ENCODE measurements at places on chromosomes 4 and X.

DNA sequence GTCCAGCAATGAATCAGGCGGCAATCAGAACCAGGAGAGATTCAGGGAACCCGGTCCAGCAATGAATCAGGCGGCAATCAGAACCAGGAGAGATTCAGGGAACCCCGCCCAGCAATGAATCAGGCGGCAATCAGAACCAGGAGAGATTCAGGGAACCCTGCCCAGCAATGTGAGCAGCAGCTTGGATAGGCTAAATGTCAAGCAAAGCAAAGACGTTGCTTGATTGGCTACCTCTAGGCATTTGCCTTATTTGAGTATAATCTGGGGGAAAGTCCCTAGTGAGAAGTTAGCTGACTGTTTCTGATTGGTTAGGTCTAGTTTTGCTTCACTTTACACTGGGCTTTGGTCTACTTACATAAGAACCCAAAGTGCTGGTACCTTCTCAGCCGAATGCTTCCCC, 1212.2 kb upstream of the TENM3 start:
- no peak for DNase-seq

- DNase-seq = no peak
Observed at GRCh38 chrX:104712515-104712914, 146.5 kb downstream of the IL1RAPL2 start.

DNA sequence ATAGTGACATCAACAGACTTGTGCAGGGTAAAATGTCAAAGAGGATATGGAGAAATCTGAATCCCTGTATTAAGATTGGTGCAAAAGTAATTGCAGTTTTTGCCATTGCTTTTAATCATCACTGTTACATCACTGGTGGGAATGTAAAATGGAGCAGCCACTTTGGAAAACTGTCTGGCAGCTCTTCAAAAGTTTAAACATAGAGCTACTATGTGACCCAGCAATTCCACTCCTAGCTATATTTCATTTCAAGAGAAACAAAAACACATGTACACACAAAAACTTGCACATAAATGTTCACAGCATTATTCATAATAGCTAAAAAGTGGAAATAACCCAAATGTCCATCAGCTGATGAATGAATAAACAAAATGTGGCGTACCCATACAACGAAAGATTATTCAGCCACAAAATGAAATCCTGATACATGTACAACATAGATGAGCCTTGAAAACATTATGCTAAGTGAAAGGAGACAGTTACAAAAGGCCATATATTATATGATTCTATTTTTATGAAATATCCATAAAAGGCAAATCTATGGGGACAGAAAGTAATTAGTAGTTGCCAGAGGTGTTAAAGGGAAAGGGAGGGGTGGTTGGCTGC, 106.4 kb downstream of the AMELX start:
- DNase-seq = no peak

DNA sequence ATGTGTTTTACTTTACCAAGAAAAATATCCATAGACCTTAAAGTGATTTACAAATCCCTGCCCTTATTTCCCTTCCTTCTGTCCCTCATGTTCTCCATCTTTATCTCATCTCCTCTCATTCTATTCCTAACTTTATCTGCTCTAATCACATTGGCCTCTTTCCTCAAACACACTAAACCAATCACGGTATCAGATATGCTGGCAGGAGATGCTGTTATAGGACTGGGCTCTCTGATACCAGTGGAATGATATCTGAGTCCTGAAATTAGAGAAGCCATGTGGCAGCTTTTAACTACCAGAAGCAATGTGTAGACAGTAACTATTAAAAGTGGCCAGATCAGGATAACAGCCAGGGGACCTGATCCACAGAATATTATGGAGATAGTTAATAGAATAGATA, 49.9 kb upstream of the GIMD1 start:
- no peak for DNase-seq

DNA sequence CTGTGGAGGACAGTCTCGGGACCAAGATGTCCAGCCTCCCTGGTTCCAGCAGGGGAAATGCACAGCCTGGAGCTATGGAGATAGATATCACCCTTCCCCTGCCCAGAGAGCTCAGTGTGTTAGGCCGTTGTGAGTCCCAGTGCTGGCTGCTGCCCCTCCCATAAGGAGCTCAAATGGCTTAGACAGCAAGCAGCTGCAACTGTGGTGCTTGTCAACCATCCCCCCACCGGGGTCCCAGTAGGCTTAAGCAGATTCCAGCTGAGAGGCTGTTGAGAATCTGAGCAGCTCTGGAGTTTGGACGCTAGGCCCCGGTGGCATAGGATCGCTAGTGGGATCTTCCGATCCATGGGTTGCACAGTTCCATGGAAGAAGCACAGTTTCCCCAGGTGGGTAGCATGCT, 181.8 kb upstream of the POF1B start:
- DNase-seq = no peak

DNA sequence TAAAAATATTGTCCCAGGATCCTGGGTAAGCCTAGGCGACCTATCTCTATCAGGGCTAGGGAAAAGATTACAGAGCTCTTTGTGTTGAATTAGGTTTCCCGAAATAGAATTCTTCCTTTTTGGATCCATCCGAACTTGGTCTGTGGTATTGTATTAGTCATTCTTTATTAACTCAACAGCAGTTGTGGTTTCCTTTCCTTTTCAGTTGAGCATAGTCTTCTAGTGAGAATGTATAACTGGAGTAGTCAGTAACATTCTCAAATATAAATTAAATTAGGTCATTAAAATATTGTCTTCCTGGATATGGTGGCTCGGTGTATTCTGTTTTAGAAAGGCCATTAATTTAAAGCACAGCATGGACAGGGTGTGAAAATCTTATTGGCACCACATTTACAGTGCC, 520.4 kb downstream of the NLGN4X start:
- no peak for DNase-seq

- DNase-seq = no peak
Observed at GRCh38 chr4:102791318-102791835, 30.6 kb upstream of the MANBA start.

DNA sequence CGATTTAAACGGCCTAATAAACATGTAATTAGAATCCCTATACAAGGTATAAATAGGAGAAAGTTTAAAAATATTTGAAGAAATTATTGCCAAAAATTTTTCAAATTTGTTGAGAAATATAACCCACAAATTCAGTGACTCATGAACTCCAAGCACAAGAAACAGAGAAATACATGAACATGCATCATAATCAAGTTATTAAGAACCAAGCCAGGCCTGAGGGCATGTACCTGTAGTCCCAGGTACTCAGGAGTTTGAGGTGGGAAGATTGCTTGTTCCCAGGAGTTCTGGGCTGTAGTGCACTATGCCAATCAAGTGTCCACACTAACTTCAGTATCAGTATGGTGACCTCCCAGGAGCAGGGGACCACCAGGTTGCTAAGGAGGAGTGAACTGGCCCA, 341.9 kb downstream of the CAMK2D start:
- DNase-seq = no peak

- DNase-seq = no peak
Observed at GRCh38 chr4:76981644-76982043, 32.1 kb downstream of the SEPTIN11 start.

DNA sequence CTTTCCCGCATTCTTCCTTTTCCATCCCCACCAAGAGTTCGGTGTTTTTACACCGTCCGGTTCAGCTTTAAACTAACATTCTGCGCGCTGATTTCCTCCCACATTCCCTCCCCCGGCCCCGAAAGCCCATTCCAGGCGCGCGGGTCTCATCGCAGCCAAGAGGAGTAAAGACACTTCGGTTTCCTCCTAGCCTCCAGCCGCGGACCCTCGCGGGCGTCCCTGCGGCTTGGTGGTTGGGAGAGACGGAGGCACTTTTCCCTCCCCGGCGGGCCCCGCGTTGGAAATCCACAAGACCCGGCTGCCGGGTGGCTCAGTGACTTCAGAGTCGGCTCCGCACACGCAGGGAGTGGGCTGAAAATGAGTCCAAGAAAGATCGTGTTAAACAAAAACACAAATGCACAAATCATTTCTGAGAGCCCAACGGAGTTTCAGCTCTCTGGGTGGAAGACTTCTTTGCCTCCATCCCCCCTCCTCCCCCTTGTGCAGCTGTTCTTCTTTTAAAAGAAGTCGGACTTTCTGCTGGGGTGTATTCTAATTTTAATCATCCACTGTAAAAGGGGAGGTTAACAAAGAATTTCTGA, 2.0 kb upstream of the ARX start:
- no peak for DNase-seq

DNA sequence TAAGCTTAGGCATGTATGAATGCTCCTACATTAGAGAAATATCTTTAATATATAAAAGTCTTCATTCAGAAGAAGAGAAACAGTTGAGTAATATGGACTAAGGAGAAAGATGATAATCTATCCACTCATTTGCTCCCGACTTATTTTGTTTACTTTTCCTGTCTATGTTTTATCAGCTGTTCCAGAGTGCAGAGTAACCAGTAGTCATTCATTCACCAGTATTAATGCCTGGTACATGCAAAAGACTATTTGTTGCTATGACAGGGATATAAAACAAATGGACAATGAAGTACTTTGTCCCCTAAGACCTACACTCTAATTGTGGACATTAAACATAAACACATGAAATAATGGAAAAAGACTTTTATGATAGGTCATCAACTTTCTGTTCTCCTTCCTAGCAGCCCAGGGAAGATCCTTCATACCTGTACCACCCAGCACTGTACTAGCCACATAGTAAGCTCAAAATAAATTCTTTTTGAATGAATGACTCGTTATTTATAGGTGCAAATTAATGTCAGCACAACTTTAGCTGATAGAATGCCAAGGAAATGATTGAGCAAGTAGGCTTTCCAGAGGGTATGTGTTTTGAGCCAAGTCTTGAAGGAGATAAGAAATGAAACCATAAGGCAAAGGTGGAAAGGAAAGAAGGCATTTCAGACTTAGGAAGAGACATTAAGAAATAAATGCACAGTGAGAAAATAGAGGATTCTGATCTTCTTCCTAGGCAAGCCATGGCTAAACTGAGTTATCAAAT, 45.0 kb upstream of the IL13RA1 start:
- no peak for DNase-seq

DNA sequence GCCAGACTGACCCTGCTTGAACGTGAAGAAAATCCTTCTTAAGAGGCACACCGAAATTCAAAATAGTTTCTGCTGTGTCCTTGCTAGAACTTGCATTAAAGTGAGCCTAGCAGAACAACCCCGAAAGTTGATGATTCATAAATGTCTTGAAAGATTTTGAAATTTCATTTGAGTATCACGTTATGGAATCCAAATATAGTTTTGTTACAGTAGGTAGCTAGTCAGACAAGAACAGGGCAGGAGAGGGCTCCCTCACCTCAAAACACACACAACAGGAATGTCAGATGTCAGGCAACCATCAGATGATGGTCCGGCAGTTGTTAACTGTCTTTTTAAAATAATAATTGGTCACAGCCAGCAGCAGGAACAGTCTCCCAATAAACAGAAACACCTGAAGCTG, 259.6 kb upstream of the GNPDA2 start:
- DNase-seq = no peak

GRCh38 chr4:18815779-18816173, 794.2 kb upstream of the LCORL start:
- DNase-seq = no peak

DNA sequence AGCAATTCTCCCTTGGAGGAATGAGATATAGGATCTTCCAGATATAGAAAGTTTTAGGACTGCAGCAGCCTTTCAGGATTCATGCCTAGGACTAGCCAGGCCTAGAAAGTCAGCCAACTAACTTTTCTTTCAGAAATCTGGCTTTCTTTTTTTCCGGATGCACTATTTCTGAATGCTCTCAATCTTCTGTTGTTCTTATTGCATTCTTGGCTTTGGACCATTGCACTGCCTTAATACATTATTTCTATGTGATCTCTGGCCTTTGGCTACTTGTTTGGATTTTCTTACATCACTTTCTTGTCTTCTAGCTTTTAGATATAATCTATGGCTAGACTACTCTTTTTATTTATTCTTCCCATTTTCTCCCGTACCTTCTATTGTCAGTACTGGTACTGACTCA, 813.1 kb upstream of the HTR2C start:
- no peak for DNase-seq

DNA sequence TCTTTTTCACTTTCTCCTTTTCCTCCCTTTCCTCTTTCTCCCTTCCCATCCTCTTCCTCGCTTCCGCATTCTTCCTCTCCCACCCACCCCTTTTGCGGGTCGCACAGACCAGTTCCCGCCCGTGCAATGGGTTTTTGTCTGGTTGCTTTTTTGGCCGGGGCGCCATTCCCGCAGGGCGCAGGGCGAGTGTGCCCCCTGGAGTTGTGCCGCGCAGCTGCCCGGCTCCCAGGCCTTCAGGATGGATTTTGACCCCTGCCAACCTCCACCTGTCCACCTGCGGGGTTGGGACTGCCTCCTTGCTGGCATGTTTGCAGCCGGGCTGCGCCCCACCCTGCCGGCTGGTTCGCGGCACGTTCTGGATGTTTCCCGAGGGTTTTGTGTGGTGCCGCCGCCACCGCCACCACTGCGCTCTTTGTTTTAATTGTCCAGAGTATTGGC, 578 bp upstream of the SEL1L3 start:
- DNase-seq = peak; percentile 81

- DNase-seq = no peak
Observed at GRCh38 chrX:118730500-118731247, 3.3 kb downstream of the IL13RA1 start.

- no peak for DNase-seq
Observed at GRCh38 chrX:152601848-152602616, 35.7 kb upstream of the GABRQ start.

GRCh38 chr4:16572161-16572560, 326.3 kb downstream of the LDB2 start:
- no peak for DNase-seq

- no peak for DNase-seq
Observed at GRCh38 chr4:17688011-17688441, 73.6 kb downstream of the MED28 start.

DNA sequence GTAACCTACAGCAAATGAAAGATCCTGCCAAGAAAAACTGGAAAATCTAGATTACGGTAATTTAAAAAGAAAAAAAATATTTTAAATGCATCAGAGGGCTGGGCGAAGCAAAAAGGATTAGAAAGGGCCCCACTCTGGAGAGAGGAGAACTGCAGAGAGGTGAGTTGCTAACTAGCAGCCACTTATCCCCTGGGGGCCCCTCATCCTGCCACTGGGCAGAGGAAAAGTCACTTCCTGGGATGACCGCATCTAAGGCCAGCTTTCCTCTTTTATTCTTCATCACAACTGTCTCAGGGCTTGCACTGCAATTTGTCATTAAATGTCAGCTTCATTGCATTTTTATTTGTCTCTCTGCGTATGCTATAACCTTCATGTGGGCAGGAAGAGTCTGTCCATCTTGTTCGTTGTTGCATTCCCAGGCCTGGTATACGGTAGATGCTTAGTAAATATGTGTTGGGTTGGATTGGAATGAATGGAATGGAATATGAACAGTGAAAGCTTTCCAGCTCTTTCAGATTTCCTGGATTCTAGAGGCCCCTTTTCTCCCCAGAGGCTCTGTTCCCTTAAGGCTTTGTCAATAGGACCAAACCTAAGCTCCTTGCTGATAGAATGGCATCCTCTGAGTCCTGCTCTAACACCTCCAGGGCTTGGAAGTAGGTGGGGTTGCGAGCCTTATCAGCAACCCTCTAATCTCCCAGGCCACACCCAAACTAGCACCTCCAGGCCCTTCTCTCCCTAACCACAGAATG, 58.9 kb downstream of the TLR10 start:
- peak; percentile 10 for DNase-seq

- DNase-seq = no peak
Observed at GRCh38 chr4:159008671-159009070, 94.2 kb upstream of the RAPGEF2 start.

- peak; percentile 68 for DNase-seq
Observed at GRCh38 chrX:150547375-150548115, 20.9 kb upstream of the MTM1 start.

All from HuH-7 (cell line).